ENCODE measurements at places on chromosomes 3 and 15. TPM values are rescaled to one million over a fixed set of nuclear protein-coding genes. Genes with fewer than 3 reads are reported as not detected.

- no peak for DNase-seq
These were observed 32.4 kb upstream of the SLC6A11 start for GRCh38 chr3:10783360-10784351.

- DNase-seq = no peak
These were observed 6.1 kb downstream of the IQCF5 start for GRCh38 chr3:51869304-51869703.

GRCh38 chr3:72265256-72266015 lies 480.5 kb upstream of the PROK2 start:
- DNase-seq = no peak

DNA sequence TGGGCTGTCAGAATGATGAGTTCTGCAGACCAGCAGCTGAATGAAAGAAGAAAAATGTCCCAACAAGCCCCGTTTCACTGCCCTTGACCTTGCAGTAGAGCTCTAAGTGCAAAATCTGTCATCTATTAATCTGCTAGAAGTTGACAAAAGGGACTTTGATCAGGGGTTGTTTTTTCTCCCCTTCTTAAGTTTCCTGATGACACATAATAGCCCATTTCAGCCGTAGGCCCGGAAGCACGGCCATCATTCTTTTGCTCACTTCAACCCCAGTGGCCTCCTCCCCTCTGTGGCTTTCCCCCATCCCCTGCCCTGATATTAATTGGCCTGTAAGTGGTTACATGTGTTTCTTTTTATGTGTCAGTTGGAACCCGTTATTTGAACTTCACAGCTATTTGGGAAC lies 298.9 kb downstream of the RPLP1 start:
- peak; percentile 45 for DNase-seq

DNA sequence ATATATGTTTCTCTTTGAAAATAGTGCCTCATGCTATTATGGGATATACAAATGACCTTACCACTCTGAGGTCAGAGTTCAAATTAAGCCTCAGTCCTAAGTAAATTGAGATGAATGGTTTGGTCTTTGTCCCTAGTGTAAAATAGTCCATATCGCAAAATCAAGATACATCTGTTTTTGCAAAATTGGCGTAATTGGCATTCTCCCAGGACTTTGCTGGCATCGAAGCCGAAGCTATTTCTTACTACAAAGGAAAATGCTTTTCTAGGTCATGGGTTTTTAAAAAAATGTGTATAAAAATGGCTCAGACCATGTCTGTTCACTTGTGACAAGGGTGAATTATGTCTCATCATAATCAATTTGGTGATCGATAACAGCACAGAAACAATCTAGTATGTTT lies 25.9 kb downstream of the ROBO2 start:
- no peak for DNase-seq

- DNase-seq = no peak
These were observed 654.4 kb upstream of the ADAMTS9 start for GRCh38 chr3:65342084-65342683.

DNA sequence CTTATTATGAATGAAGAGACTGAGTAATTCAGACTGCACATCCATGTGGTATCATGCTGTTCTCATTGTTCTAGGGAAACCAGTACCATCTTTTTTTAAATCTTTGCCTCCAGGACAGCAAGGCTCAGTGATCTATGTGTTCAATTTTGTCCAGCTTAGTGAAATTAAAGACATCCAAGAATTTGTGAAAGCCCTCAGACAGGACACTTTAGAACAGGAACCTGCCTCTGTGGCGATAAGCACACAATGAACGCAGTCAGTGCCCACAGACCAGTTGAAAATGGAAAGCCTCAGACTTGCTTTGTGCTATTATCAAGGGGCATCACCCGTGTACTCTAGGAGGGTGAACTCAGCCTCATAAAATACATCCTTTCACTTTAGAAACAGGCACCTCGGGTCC lies 20.1 kb downstream of the EID1 start:
- no peak for DNase-seq

DNA sequence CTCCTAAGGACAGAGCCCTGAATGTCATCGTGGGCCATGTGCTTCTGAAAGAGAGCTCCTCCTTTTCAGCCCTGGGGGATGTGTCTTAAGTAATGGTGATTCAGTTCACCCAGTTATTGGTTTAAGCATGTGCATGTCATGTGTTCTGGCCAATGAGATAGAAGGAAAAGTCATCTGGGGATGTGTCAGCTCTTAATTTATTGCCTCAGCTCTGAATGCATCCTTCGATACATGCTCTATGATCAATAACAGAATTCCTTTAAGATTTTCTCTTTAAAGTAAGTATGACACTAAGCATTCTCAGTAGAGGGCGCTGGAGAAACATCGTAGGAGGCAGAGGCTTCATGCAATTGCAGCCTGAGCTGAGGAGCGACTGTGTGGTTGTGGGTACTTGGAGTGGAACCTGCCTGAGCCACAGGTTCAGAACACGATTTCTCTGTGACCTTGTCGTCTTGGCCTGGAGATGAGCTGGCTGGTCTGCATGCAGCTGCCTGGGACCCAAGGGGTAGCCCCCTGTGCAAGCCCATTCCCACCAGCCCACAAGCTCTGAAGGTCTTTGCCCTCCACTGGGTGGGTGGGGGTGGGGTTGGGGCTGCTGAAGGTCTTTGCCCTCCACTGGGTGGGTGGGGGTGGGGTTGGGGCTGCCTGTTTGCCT lies 69.5 kb downstream of the C3orf38 start:
- DNase-seq = no peak

DNA sequence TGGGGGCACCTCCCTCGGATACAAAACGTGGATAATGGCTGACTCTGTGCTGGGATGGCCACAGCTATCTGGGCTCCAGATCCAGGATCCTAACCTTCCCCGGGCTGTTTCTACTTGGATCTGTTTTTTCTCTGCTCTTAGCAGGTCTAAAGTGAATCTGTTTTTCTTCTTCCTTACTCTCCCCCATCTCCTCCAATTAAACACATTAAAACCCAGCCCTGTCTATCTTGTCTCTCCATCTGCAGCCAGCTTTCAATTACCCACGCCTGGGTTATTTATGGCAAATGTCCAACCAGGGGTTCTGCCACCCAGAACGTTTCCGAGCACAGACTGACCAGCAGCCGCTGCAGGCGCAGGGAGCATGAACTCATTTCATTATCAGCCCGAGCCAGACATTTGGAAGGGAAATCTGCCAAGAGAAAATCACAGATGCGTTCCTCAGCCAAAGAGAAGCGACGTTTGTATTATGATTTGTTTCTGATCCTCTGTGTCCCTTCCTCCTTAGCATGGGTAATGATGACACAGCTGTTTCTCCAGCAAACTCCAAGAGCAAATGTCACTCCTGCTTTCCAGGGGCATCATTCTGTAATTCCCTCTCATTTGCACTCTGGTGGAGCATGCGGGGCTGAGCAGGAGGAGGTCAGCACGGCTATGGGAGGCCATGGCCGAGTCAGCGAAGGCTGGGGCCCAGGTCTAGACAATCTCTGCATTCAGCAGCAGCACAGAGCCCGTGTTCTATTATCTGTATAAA lies 42.0 kb downstream of the UMPS start:
- no peak for DNase-seq

GRCh38 chr3:140509534-140509933 lies 168.3 kb upstream of the TRIM42 start:
- DNase-seq = no peak

DNA sequence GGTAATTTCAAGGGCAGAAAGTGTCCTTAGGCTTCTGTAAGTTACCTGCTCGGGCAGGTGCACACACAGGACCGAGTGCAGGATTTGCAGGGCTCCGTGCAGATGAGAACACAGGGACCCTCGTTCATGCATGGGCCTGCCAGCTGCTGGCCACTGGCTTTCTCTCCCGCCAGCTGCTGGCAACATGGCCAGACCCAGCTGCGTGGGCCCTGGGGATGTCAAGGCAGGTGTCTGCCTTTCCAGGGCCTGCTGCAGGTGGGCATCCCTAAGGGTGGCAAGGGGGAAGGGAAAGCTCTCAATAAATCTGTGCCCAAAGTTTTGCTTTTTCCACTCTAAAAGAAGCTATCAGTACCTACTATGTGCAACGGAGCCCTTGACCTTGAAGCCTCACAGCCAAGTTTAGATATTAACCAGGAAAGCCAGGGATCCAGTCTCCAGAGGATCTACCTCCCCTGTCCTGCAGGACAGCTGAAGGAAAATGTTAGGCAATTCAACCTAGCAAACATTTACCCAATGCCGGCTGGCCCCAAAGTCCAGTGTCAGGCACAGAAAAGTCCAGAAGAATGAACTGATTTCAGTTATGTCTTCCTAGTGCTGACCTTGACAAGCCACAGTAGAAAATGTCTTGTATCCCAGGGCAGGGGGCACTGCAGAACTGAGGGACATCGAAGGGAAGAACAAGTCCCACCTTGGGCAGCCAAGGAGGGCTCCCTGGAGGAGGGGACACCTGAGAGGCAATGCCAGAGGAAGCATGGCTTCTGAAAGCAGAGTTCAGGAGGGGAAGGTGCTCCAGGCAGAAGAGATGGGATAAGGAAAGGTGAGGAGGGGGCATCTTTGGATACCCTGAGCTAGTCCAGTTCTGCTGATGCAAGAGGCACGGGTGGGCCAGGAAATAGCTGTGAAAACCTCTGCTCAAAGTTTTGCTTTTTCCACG lies 26.4 kb downstream of the NUP210 start:
- no peak for DNase-seq

GRCh38 chr3:82163907-82164520 lies 402.6 kb upstream of the GBE1 start:
- no peak for DNase-seq

- DNase-seq = no peak
These were observed 1.4 kb downstream of the DUT start for GRCh38 chr15:48332642-48333034.

GRCh38 chr3:54185740-54186139 lies 63.4 kb downstream of the CACNA2D3 start:
- DNase-seq = no peak

DNA sequence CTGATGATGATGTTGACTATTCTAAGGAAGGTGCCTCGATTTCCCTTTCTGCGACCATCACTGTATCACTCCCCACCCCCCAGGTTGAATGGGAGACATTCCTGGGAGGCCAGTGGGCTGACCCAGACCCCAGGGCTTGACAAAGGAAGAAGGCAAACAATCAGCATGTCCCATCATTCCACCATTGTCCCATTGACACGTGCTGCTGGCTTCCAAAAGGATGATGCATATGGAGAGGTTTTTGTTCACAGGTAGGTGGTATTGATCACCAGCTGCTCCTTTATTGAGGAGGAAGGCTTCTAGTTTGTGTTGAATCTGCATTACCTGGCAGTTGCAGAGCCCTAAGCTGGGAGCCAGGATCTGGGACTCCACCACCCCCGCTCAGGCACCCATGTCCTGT lies 30.4 kb downstream of the RASGRF1 start:
- DNase-seq = no peak

DNA sequence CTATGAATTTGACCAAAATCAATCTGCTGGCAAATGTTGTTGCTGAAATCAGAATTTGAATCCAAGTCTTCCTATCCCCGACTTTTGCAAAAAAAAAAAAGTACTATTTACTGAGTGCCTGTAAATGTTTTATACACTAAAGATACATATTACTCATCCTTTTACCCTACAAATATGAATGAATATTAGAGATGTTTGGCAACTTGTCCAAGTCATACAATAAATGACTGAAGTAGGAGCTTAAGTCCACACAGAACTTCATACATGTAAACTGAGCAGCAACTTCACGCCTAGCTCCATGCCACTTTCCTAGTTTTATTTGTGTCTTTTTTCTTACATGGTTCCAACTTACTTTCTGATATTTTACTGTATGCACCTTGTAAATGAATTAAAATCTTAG lies 39.2 kb downstream of the PHC3 start:
- no peak for DNase-seq

DNA sequence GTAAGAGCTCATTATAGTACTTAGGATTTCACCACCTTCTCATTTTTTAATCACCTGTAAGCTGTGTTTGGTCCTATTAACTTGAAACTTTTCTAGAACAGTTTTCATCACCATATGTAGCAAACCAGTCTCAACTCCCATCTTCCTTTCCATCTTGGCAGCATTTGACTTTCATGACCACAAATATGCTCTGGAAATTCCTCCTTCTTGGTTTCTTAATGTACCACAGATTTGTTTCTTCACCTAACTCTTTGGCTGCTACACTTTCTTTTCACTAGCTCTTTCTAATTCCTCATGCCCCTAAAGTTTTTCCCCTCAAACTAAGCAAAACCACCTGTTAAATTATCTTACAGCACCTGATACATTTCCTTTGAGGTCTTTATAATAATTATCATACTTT lies 13.2 kb upstream of the NMB start:
- no peak for DNase-seq

GRCh38 chr3:12966847-12967605 lies 106.2 kb downstream of the IQSEC1 start:
- DNase-seq = no peak

- DNase-seq = no peak
These were observed 8.2 kb upstream of the C3orf38 start for GRCh38 chr3:88141458-88142083.

SPINK8 gene
- not detected for total RNA-seq

LTK gene
- total RNA-seq = 0.80 TPM

OCA2 gene
- not detected for total RNA-seq

ASB14 gene
- total RNA-seq = not detected

PLA2G4E gene
- 0.05 TPM for total RNA-seq

LHFPL4 gene
- total RNA-seq = not detected

ISG20 gene
- total RNA-seq = 76.5 TPM

ARGFX gene
- total RNA-seq = not detected

ROPN1 gene
- total RNA-seq = not detected

MST1R gene
- total RNA-seq = 2.3 TPM

FOXL2 gene
- not detected for total RNA-seq

MCF2L2 gene
- 1.6 TPM for total RNA-seq

IL16 gene
- 52.1 TPM for total RNA-seq

All from GM12878 (cell line).